Colonic mucosa (tissue), 4 donors: ENCODE measurements at places on chromosomes 12 and 14. TPM values are rescaled to one million over a fixed set of nuclear protein-coding genes. Genes with fewer than 3 reads are reported as not detected.

GRCh38 chr12:23617749-23618148, 331.7 kb downstream of the SOX5 start:
- no peaks in the 10 kb centered on the region for H3K27me3 ChIP-seq
- H3K36me3 ChIP-seq: no peaks in the 10 kb centered on the region
- no peak overlapping the region for H3K4me3 ChIP-seq
- H3K4me1 ChIP-seq: no peaks in the 10 kb centered on the region

GRCh38 chr12:92786045-92786444, 83.3 kb downstream of the PLEKHG7 start:
- H3K4me1 ChIP-seq: no peaks in the 10 kb centered on the region
- H3K27me3 ChIP-seq: no peaks in the 10 kb centered on the region
- no peaks in the 10 kb centered on the region for H3K36me3 ChIP-seq
- H3K4me3 ChIP-seq: no peak overlapping the region

GRCh38 chr14:54922598-54922997, 20.0 kb upstream of the GCH1 start:
- H3K27ac ChIP-seq: no peak overlapping the region
- no peaks in the 10 kb centered on the region for H3K27me3 ChIP-seq
- no peaks in the 10 kb centered on the region for H3K4me1 ChIP-seq
- H3K4me3 ChIP-seq: no peak overlapping the region
- no peaks in the 10 kb centered on the region for H3K36me3 ChIP-seq

DNA sequence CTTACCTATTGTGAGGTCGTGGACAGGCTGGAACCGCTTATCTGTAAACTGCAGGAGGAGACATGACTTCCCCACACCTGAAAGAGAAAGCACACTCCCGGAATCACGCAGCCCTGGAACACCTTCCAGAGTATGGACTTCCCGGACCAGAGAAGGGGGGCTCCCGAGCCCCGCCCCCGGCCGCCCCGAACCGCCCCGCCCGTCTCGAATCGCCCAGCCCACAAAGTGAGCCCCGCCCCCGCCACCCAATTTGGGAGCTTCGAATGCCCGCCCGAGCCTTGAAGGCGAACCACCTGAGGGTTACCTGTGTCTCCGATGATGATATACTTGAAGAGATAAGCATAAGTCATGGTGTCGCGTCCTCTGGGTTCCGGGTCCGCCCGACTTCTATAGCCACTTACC, 235 bp downstream of the RAB2B start:
- H3K4me1 ChIP-seq: no peaks in the 10 kb centered on the region
- H3K27me3 ChIP-seq: no peaks in the 10 kb centered on the region
- peak overlapping the region; percentile 77 for H3K27ac ChIP-seq
- peak overlapping the region; percentile 88 for H3K4me3 ChIP-seq
- peak; percentile 96 for DNase-seq

- DNase-seq: no peak
- H3K27me3 ChIP-seq: no peaks in the 10 kb centered on the region
- no peaks in the 10 kb centered on the region for H3K4me1 ChIP-seq
- H3K4me3 ChIP-seq: no peak overlapping the region
- H3K36me3 ChIP-seq: peaks cover 4% of the 10 kb centered on the region
- H3K27ac ChIP-seq: no peak overlapping the region
These were observed 22.7 kb downstream of the POLE start for GRCh38 chr12:132664206-132665148.

DNA sequence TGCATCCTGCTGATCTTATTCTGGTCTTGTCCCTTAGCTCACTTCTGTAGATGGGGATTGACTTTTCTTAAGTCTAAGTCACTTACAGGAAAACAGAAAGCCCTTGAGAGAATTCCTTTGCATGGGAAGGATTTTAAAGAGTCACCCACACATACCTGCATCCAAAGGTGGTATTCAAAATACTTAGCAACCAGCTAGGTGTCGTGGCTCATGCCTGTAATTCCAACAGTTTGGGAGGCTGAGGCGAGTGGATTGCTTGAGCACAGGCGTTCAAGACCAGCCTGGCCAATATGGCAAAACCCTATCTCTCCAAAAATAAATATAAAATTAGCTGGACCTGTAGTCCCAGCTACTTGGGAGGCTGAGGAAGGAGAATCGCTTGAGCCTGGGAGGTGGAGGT, 14.2 kb downstream of the FGF6 start:
- DNase-seq: no peak
- no peak overlapping the region for H3K27ac ChIP-seq
- no peak overlapping the region for H3K4me3 ChIP-seq

DNA sequence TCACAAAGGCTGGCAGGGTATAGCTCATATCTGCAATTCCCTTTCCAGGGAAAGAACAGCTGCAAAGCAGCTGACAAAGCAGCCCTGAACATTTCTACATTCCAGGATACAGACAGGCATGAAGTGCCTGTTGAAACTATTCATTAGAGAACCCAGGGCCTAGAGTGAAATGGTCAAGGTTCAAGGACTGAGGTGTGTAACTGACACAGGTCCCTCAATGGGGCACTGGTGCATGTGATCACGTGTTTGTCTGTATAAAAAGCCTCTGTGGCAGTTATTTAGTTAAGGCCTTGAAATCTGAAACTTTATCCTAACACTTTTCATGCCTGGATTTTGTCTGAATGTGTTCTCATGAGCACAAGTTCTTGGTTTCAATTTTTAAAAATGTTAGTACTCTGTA, 47.1 kb downstream of the GIT2 start:
- H3K27ac ChIP-seq: no peak overlapping the region
- H3K4me1 ChIP-seq: peaks cover 4% of the 10 kb centered on the region
- peaks cover 5% of the 10 kb centered on the region for H3K36me3 ChIP-seq
- no peaks in the 10 kb centered on the region for H3K27me3 ChIP-seq
- peak; percentile 53 for DNase-seq

GRCh38 chr14:103488960-103489359, 33.7 kb downstream of the CKB start:
- no peaks in the 10 kb centered on the region for H3K36me3 ChIP-seq
- no peak overlapping the region for H3K4me3 ChIP-seq
- H3K27ac ChIP-seq: no peak overlapping the region
- no peaks in the 10 kb centered on the region for H3K4me1 ChIP-seq
- DNase-seq: no peak

- H3K4me3 ChIP-seq: no peak overlapping the region
- DNase-seq: peak; percentile 56
- no peaks in the 10 kb centered on the region for H3K36me3 ChIP-seq
- H3K4me1 ChIP-seq: peaks cover 15% of the 10 kb centered on the region
These were observed 11.1 kb downstream of the EXOC3L4 start for GRCh38 chr14:103105580-103106150.

GRCh38 chr12:54030889-54031471, 1.9 kb upstream of the HOXC5 start:
- H3K27me3 ChIP-seq: peaks cover 97% of the 10 kb centered on the region
- no peaks in the 10 kb centered on the region for H3K36me3 ChIP-seq
- H3K4me3 ChIP-seq: no peak overlapping the region

DNA sequence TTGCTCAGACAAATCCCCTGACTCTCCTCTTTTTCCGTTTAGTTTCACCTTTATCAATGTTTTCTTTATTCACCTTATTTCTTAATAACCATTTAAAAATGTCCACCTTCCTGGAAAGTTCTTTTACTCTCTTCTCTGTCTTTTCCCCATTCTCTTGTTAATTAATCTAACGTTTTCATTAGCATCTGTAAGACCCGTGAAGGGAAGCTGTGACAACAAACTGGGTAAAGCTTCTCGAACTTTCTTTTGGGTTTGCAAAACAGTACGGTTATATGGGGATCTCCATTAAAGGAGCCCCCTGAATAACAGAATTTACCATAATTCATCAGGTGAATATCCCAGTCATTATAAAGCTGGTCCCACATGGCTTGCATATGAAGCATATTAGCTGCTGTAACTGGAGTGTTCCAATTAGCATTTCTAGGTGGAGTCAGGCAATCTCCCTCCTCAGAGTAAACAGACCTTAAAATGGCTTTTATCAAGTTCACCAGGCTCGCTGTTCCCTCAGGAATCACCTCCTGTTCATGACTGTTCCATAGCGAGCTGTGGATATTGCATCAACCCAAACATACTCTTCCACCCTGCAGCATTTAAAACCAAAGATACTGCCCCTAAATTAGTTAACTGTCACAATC, 42.4 kb downstream of the TMEM30B start:
- no peak overlapping the region for H3K27ac ChIP-seq
- H3K4me3 ChIP-seq: no peak overlapping the region
- no peaks in the 10 kb centered on the region for H3K36me3 ChIP-seq
- DNase-seq: no peak

DAO gene
- total RNA-seq: 2.2 TPM
